ENCODE measurements at places on chromosomes 2 and 18.

GRCh38 chr2:68284896-68285295 is 32.6 kb upstream of the PPP3R1 start:
- DNase-seq: no peak

DNA sequence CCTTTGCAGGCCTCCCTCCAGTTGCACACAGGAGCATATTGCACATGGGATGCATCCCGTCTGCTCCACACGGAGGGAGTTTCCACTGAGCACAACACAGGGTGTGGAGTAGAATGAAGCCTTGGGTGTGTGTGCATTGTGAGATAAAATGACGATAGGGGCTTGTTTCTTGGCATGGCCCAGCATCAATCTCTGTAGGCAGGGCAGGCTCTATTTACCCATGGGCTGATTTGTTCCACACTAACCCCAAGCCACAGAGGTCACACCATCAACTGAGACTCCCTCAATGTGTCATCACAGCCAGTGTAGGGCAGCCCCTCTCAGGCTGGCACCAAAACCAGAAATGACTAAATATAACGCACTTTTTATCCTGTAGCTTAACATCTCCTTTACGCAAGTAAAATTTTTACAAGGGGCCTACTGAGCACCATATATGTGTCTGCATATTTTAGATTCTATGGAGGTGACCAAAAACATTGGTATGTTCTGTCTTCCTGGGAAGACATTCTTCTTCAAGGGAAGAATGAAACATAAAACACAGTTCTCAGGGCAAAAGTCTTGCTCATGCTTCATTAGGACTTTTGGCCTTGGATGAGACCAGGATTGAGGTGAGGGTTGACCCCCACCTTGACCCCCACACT is 2.7 kb upstream of the GKN1 start:
- no peak for DNase-seq

DNA sequence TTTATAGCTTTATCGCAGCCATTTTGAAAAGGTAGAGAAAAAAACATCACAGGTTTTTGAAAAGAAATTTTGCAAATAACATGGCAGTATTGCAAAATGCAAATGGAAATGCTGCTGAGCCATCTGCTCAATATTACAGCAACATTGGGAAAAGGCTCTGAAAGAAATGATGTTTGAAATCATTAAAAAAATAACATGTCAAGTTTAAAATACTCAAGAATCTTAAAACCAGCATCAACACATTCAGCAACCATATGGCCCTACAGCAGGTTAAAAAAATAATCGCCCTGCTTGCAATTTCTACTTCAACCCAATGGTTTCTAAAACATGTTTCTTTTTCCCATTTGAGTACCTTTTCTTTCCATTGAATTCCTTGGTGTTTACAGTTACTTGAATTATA is 289.4 kb downstream of the AFF3 start:
- DNase-seq: no peak

GRCh38 chr2:219707496-219708285 is 80.3 kb downstream of the SLC4A3 start:
- DNase-seq: no peak

DNA sequence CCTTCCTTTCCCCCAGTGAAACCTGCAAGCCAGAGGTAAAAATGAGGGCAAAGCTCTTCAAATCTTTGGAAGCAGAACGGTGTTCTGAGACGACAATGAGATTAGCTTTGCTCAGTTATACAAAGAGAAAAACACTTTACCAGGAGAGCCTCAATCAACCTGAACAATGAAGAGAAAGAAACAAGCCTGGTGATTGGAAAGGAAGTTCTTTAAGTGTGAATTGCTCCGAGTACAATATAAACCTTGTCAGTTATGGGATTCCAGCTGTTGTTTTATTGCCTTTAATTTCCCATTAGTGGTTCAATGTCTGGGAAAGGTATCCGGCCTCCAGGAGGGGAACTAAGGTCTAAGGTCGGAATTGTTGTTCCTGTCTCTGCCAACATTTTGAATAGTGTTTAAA is 901.6 kb downstream of the EPHA4 start:
- no peak for DNase-seq

GRCh38 chr2:134136731-134137130 is 117.1 kb upstream of the MGAT5 start:
- no peak for DNase-seq

- DNase-seq: no peak
Measured at GRCh38 chr2:215535125-215535668, 99.3 kb upstream of the FN1 start.

GRCh38 chr2:33873076-33873605 is 274.0 kb upstream of the FAM98A start:
- no peak for DNase-seq

GRCh38 chr2:106095478-106096298 is 98.4 kb downstream of the UXS1 start:
- peak; percentile 85 for DNase-seq
